Stimulated activated CD8-positive, alpha-beta memory T cell treated with anti-CD3 and anti-CD28 coated beads, Interleukin-2, amount 100 ng/mL, for 1 hour (primary cell): ENCODE measurements at places on chromosomes 16 and 17.
A peak's percentile ranks its signal among the peaks of the same experiment; 100 is the strongest.

GRCh38 chr16:10751291-10751697, 7.7 kb downstream of the NUBP1 start:
- no peak for DNase-seq

GRCh38 chr16:24216961-24217360, 39.2 kb upstream of the CACNG3 start:
- no peak for DNase-seq

GRCh38 chr16:29877266-29877961, 14.4 kb upstream of the CDIPT start:
- DNase-seq: no peak

DNA sequence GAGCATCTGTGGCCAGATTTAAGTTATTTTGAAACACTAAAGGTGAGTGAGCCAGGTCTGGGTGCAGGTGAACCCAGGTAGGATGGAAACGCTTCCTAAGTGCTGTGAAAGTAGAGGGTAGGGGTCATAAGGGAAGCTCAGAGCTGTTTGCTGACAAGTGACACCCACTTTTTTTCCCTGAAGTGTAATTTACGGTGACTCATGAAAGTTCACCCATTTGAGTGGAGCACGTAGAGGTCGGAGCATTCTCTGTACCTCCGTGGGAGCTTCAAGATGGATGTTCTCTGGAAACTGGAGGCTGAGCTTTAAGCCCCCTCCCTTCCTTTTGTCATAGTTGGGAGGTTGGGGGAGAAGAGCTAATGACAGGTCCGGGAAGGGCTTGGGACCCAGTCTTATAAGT, 44.3 kb downstream of the MPRIP start:
- DNase-seq: no peak

DNA sequence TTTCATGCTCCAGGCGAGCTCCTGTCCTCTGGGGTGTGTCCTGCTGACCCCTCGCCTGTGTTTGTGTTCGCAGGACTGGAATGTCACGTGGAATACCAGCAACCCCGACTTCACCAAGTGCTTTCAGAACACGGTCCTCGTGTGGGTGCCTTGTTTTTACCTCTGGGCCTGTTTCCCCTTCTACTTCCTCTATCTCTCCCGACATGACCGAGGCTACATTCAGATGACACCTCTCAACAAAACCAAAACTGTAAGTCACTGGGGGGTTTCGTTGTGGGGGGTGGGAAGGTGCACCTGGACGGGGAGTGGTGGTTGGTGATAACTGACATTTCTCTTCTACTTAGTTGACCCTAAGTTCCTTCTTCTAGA, 58.3 kb downstream of the ABCC1 start:
- DNase-seq: no peak

DNA sequence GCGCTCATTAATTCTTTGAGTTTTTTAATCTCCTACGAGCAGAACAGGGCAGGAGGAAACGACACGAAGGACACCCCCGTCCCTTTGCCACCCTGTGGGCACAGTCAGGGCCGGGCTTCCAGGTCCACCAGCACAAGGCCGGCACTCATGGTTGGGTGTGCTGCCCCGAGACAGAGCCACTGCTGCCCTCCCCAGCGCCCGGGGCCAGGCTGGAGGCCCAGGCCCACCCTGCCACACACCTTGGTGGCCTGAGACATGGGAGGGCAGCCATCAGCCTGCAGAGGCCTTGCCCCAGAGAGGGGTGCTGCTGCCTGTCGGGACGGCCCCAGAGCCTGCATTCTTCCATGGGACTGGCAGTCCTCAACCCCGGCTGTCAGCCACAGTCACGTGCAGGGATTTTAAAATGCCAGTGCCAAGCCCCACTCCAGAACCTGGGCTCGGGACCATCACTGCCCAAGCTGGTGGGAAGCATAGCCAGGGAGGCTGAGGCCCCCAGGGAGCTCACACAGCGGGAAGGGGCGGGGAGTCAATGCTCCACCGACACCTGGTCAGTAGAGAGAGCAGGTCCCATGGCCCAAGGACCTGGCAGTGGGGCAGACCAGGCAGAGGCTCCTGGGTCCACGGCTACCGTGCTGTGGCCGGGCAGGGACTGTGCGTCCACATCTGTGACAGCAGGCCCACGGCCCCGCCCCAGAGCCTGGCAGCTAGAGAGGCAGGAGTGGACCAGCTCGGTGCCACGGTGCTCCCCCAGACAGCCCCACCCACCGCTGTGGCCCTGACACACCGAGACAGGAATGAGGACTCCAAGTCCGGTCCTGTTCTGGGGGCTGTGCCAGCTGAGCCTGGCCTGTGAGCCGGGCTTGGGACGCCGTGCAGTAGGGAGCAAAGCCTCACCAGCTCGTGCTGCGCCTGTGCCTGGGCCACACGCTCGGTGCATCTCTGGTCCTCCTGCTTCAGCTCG, 27.5 kb downstream of the CEP131 start:
- no peak for DNase-seq

DNA sequence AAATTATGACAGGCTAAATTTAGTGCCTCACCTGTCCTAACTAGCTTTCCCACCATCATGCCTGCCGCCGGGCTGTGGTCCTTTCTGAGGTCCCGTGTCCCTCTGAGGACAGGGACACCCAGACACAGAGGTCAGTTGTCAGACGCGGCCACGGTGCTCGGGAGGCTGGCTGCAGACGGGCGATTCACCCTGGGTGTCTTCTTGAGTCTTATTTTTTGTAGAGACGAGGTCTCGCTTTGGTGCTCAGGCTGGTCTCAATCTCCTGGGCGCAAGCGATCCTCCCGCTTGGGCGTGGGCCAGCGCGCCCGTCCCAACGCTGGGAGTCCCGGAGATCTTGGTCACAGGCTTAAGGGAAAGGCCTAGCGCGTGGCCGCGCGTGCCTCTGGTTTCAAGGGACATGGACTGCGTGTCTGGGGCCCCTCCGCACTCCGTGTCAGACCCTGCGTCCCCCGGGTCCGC, 797 bp upstream of the RAB11FIP3 start:
- DNase-seq: no peak

GRCh38 chr17:61479493-61480413, 27.5 kb downstream of the TBX4 start:
- no peak for DNase-seq

DNA sequence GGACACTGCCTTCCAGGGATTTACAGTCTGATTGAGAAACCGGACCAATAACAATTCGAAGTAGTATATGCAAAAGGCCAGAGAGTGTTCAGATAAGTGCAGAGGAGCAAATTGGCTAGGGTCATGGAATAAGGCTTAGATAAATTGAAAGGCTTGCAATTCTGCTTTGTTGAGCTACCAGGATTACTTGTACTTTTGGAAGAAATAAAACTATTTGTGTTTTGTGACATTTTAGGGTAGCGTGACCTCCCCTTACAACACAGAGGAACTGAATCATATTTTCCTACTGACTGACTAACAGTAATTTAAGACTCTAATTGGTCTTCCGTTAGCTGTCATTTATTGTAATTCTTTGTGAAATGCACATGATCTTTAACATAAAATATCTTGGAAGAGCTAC, 104.7 kb downstream of the PITPNC1 start:
- DNase-seq: no peak

DNA sequence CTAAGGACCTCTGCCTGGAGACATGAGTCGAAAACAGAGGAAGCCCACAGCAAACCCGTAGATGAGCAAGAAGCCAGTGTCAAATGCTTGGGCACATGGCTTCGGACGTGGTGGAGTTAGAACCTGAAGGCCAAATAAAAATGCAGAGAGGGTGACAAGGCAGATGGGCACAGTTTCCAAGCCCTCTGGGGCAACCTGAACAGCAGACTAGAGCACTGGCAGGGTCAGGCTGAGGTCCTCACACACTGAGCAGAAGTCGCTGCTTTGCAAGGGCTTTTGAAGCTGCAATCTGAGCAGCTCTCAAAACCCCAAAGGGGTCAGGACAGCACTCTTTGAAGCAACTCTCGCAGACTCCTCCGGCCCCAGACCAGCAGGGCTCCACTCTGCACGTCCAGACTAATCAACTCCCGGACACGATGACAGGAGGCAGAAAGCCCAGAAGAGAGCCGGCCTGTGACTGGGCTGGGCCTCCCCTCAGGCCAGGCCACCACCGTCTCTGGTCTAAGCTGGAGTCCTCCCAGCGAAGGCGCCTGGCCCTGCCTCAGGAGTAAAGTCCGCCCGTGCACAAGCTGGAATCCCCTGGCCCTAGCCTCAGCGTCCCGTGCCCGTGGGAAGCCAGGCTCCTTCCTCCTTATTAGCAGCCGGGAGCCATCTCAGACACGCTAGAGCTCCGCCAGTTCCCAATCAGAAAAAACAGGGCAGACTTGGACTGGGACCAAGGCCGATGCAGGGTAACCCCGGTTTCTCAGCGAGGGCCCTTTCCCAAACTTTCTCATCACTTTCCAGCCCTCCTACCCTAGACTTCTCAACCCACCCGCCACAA, 924 bp downstream of the SMARCD2 start:
- no peak for DNase-seq

GRCh38 chr16:11510178-11510973, 76.3 kb downstream of the LITAF start:
- no peak for DNase-seq

- no peak for DNase-seq
These were observed 1.7 kb downstream of the RAD51D start for GRCh38 chr17:35117984-35118383.

GRCh38 chr16:78552106-78552675, 452.7 kb downstream of the WWOX start:
- DNase-seq: no peak

DNA sequence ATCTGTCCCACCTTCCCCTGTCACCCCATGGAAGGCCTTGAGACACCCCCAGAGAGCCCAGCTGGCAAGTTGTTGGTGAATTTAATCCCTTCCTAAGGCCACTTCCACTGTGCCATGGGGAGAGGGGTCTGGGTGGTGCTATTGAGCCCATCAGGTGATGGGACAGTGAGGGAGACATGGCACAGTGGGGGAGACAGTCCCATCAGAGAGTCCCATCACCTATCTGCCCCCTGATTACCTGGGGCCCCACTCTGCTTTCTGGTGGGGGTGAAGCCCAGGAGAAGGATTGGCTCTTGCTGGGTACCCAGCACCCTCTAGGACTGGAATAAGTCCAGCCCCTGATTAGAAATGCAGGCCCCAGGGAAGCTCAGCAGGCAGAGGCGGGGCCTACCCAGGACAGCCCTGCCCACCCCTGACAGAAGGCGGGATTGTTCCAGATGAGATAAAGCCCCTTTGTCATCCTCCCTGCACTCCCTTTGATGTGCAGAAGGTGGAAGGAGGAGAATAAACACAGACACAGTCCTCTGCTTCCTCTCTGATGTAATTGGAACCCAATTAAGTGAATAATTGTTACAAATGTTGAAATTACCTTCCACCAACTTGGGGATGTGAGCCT, 18.9 kb downstream of the TMEM132E start:
- DNase-seq: no peak

- DNase-seq: no peak
These were observed 5.4 kb upstream of the CYLD start for GRCh38 chr16:50736448-50736847.

GRCh38 chr16:49496656-49497055, 123.1 kb downstream of the C16orf78 start:
- no peak for DNase-seq

DNA sequence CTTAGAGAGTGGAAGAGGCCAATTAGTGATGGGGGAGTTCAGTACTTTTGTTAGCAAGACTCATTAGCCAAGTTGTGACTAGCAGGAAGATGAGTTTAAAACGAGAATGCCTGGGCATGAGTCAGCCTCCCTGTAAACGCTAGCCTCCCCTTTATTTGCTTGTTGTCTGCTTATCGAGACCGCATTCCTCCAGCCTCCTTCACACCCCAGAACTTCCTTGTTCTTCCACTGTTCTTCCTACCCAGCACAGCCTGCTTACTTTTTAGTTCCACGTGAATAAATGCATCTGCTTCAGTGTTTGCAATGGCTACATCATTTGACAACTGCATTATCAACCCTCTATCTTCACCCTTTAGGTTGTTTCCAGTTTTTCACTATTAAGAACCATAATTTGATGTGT, 20.2 kb upstream of the OR3A1 start:
- DNase-seq: no peak

- no peak for DNase-seq
These were observed 13.9 kb downstream of the RECQL5 start for GRCh38 chr17:75652934-75653549.

- no peak for DNase-seq
These were observed 5.3 kb downstream of the GOSR1 start for GRCh38 chr17:30482555-30482954.

DNA sequence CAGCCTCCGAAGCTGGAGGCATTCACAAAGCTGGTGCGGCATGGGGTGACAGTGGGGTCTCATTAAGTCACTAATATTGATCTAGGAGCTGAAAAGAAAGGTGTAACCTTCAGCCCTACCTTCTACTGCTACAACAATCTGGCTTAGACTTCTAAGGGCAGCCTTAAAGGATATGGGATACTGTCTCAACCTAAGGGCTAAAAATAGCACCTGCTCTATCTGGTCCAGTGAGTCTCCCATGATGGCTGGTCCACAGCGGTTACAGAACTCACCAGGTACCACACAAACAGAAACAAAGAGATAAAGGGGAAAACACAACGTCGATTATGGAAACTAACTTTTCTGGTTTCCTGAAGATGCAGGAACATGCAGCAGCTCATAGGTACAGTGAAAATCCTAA, 115.8 kb downstream of the SMG6 start:
- DNase-seq: no peak

GRCh38 chr17:76986365-76986764, 118.2 kb downstream of the MGAT5B start:
- DNase-seq: no peak

GRCh38 chr16:9114842-9115241, 23.4 kb downstream of the HAPSTR1 start:
- DNase-seq: no peak

- peak; percentile 26 for DNase-seq
These were observed 37.7 kb upstream of the TOB1 start for GRCh38 chr17:50903604-50904517.

DNA sequence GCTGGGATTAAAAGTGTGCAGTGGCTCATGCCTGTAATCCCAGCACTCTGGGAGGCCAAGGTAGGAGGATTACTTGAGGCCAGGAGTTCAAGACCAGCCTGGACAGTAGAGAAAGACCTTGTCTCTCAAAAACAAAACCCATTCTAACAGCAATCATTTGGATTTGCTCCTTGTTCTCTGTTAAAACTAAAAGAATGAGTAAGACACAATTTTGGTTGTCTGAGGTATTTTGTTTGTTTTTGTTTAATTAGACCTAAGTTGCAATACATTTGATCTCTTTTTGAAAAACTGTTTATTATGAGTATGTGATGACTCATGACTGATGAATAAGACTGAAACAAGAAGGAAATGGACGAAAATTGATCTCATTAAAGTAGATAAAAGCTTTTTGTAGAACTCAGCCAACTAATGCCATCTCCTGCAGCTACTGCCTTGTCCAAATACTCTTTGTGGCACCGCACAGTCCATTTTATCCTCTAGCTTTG, 29.0 kb downstream of the GLG1 start:
- no peak for DNase-seq
